Immature natural killer cell (primary cell): ENCODE measurements at places on chromosomes 7 and 10.

DNA sequence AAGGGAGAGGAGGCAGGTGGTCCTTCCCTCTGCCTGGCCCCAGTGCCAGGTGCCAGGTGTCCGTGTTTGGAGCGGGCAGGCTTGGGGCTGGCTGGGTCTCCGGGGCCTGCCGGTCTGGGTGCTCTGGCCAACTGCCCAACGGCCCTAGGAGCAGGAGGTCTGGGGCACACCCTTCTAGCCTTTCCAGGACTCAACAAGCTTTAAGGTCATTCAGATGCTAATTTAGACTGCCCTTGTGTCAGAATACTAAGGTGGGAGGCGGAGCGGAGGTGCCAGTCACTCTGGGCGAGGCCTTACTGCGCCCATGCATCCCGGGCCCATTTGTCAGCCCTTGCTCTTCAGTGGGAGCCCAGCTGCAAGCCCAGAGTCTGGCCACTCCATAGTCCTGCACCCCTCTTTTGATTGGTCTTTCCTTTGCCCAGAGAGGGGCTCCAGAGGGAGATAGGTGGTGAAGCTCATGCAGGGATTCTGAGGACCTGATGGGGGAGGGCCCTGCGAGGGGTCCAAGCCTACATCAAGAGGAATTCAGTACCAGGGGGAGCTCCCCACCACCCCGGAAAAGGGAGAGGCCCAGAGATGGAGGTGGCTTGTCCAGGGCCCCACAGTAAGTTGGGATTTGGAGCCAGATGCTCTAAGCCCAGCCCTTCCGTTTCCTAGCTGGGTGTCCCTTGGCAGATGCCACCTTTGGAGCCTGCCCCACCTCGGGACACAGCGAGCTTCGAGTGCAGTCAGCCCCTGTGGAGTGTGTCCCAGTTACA, 1.3 kb downstream of the PGAM2 start:
- no peak for DNase-seq

DNA sequence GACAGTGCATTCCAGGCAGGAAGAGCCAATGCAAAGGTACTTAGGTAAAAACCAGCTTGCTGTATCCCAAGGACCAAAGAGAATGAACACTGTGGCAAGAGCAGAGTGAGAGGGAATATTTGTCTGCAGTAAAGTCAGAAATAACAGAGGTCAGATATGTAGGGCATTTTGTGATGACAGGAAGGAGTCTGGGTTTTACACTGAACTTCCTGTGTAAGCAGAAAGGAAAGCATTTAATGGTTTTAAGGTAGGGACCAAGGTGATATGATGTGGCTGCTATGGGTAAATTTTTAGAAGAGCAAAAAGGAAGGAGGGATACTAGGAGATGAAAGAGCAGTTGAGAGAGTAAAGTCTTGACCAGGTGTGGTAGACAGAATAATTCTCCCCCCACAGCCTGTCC, 10.1 kb downstream of the ABCB1 start:
- peak; percentile 27 for DNase-seq

DNA sequence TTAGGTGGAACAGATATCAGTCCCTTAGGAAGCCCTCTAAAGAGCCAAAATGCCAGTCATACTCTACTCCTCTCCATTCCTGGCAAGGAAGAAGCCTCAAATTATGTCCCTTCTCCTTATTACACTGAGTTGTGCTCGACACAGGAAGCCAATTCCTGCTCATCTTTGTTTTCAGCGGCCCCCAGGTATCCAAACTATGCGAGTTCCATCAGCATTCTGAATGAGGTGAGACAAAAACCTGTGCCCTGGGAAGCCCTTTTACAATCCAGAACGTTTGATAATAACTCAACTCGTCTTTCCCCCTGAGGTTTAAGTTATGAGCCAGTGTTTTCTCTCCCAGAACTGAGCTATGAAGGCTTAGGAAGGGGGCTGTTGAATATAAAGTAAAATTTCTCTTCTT, 580.5 kb downstream of the NXPH1 start:
- DNase-seq, result no peak

DNA sequence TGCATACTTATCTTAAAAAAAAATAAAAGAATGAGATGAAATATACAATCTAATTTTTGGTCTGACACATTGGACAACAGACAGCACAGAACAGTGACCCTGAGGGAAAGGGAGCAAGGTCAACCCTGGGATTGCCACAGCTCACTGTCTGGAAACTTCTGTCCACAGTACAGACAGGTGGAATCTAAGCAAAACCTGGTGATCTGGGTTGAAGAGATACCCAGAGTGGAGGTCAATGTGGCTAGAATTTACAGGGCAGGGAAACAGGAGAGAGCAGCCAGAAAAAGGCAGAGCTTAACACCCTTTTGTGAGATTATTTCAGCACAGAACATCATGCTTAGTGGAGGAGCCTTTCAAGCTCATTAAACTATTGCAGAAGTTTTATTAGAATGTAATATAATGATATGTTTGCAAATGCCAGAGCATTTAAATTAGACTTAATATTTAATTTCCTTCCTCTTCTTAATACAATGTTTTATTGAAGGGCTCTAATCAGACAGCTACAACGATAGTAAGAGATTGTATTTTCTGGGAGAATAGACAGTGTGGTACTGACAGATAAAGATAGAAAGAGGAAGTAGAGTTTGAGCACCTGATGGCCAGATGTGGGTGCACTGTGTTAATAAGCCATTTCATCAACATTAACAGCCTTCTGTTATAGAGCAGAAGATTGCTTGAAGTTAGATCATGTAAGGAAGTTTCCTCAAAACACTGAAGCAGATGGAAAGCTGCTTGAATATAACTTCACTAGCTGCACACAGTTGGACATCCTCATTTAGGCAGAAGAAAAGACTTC, 309.4 kb downstream of the HGF start:
- no peak for DNase-seq

GRCh38 chr7:140673063-140673773, 473 bp downstream of the ADCK2 start:
- no peak for DNase-seq

GRCh38 chr10:110016039-110016438, 8.3 kb downstream of the ADD3 start:
- no peak for DNase-seq

DNA sequence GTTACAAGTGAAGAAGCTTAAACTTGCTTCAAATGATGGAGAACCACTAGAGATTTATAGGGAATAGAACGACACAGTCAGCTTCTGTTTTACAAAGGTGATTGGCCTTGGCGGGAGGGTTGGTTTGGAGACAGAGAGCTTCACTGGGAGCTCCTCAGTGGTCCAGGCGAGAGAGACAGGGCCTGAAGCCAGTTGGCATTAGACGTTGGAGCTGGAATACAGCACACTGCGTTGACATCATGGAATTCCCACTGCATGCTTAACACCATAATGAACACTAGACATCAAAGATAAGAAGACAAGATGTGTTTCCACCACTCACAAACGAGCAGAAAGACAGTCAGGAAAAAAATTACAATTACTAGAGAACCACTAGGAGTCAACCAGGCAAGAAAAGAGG, 67.8 kb downstream of the TBXAS1 start:
- DNase-seq, result no peak

GRCh38 chr7:78609281-78609680, 810.7 kb downstream of the PHTF2 start:
- no peak for DNase-seq

GRCh38 chr7:30717181-30717580, 34.8 kb upstream of the INMT start:
- no peak for DNase-seq

DNA sequence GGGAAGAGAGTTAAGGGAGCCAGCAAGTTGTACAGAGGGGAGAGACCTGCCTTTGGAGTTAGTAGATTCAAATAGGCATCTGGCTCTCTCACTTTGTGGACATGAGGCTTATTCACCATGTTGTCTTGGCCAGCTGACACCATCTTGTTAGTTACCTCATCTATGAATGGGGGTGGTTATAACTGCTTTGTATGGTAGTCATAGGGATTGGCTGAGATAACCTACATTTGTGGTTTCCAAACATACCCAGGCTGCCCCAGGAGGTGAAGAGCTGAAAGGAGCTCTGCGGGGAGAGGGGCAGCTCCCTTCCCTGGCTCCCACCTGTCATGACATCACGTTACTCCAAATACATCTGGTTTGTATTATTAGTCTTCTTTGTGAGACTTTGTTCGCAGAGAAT, 393.3 kb upstream of the AUTS2 start:
- no peak for DNase-seq

GRCh38 chr7:99019523-99020412, 124.1 kb downstream of the SMURF1 start:
- DNase-seq, result no peak

GRCh38 chr7:104859754-104860426, 154.1 kb upstream of the KMT2E start:
- no peak for DNase-seq

DNA sequence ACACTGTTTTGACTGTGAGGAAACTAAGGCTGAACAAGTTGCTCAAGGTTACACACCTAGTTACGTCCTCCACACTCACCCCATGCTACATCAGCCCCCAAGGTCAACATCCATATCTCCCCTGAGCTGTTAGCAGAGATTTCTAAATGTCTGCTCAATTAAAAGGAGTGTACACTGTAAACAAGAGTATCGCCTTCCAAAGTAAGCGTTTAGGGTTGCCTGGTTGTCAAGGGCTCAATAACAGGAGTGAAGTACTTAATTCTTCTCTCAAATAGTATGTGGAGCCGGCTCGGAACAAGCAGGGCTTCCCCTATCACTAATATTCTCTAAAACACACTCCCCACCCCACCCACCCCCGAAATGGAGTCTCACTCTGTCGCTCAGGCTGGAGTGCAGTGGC, 412.8 kb upstream of the GALNT17 start:
- DNase-seq, result no peak

- no peak for DNase-seq
These were observed 11.5 kb upstream of the MALSU1 start for GRCh38 chr7:23287612-23288011.

DNA sequence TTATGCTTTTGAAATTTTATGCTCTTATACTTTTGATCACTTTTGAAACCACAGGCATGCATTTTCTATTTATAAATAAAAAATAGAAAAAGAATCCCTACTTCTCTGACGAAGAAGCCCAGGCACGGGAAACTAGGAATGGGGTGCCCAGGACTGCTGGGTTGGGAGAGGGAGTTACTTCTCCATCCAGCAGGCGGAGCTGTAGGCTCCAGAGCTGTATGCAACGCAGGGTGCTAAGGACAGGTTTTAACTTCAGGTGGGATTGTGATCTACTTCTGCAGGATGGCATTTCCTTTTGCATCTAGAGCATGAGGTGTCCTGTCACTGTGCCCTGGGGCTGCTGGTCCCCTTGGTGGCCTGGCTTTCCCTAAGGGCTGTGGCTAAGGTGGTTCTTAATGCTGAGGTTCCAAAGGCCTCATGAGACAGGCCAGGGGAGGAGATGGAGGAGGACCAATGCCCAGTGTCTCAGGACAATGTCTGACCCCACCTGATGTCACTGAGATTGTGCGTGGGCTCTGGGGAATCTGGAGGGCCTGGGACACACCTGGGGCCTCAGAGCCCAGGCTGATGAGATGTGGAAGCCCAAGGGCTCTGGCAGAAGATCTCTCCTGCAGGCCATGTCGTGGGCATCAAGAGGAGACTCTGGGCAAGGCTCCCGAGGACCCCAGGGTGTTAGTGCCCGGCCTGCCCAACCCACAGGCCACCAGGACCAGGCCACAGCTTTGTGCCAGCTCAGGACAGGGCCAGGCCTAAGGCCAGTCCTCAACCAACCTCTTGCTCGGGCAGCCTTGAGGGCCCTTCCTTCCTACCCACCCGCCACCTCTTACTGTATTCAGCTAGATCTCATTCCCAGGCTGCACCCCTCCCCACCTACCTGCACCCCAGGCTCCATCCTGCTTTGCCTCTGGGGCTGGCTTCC, 507 bp downstream of the CCDC201 start:
- no peak for DNase-seq

- no peak for DNase-seq
These were observed 12.2 kb downstream of the IGF2BP3 start for GRCh38 chr7:23458044-23458443.

DNA sequence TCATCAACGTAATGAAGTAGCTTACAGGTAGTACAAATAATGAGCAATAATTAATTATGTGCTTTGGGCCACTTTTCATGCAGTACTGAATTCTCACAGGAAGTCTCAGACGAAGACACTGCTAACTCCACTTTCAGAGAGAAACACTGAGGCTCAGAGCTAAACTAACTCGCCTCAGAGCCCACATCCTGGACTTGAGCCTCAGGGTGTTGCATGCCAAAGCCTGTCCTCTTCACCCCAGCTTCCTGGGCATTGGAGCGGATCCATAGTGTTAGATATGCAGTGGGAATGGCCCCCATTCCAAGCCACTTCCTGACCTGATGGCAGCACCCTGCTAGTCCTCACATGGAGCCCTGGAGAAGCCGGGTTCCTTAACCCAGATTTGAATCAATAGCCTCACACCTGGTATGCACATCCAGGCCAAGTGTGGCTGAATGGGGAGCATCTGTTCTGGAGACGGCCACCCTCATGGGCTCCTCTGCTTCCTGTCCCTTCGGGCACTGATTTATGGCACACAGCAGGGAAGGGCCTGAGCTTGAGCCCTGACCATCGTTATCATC, 265.1 kb upstream of the ZNF32 start:
- peak; percentile 34 for DNase-seq

- DNase-seq, result no peak
These were observed 185.0 kb downstream of the TCERG1L start for GRCh38 chr10:131126321-131127137.

DNA sequence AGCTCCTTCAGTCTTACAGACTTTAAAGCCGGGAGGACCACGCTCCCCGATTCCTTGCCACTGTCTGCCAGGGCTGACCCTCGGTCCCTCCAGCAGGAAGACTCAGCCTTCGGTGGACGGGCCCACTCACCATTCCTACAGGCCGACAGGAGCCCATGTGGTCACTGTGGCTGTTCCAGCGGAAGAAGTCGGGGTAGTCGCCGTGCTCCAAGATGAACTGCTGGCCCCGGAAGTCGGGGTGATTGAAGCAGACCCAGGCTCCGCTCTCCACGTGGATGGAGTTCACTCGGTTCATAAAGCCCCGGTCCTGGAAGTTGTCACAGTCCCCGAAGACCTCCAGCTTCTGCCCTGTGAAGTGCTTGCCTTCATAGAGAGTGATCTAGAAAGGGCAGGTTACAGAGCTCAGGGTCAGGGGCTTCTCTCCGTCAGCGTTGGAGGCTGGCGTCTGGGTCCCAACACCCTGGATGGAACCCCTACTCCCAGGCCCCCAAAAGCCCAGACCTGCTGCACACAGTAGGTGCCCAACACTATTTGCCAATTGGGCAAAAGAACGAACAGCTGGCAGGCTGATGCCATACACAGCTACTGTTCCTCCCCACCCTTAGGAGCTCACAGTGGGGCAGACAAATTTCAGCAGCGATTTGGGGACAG, 1.9 kb downstream of the CRYGN start:
- DNase-seq, result no peak

DNA sequence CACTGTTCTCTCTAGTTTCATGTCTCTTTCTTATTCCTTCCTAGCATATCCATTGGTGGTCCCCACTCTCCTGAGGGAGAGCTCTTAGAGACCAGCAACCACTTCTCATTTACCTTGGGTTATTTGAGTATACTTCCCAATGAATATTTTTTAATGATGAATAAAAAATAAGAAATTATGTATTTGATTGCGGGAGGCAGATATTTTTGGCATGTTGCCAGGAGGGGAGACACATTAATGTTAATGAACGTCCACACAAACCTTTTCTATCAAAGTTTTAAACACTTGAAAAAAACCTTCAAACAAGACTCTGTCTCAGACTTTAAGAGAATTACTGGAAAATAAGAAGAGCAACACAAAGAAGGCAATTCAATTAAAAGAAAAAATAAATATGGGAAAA, 260.6 kb upstream of the MAGI2 start:
- no peak for DNase-seq

GRCh38 chr10:3987143-3987974, 202.3 kb upstream of the KLF6 start:
- no peak for DNase-seq
